ENCODE measurements at places on chromosomes 7 and 10.

GRCh38 chr10:8174762-8175161 is 120.3 kb downstream of the GATA3 start:
- DNase-seq = no peak

DNA sequence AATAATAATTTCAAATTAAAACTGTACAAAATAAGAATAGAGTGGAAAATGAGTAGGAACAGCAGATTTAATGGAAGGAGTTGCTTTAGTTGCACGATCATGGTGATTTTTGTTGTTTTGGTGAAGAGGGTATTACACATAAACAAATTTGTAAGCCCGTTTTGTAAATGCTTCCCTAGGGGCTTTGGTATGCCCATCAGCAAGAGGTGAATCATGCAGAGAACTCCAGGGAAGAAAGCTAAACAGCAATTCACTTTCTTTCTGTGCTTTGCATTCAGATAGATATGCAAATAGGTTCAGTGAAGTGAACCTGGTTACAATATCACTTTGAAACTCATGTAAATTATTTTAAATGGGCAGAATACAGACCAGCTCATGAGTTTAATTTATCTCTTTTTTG is 422.2 kb upstream of the MTPN start:
- no peak for DNase-seq

GRCh38 chr7:87920578-87920977 is 13.5 kb upstream of the ADAM22 start:
- no peak for DNase-seq

DNA sequence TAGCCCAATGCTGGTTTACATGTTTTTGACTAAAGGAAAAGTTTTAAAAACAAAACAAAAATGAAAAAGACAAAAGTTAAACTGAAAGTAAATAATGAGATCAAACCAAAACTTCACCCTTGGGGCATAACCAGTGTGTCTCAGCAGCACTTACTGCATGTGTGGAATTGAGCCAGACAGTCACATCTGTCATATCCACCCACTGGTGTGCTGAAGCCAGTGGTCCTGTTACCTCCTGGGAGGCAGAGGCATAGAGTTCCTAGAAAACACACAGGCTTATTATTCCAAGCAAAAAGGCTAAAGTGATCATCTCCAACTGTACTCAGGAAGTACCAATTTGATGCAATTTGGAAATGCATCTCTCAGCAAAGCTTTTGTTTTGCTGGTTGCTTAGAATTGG is 40.4 kb downstream of the ASAH2 start:
- no peak for DNase-seq

GRCh38 chr7:131648491-131648890 is 92.1 kb upstream of the PODXL start:
- DNase-seq = no peak

DNA sequence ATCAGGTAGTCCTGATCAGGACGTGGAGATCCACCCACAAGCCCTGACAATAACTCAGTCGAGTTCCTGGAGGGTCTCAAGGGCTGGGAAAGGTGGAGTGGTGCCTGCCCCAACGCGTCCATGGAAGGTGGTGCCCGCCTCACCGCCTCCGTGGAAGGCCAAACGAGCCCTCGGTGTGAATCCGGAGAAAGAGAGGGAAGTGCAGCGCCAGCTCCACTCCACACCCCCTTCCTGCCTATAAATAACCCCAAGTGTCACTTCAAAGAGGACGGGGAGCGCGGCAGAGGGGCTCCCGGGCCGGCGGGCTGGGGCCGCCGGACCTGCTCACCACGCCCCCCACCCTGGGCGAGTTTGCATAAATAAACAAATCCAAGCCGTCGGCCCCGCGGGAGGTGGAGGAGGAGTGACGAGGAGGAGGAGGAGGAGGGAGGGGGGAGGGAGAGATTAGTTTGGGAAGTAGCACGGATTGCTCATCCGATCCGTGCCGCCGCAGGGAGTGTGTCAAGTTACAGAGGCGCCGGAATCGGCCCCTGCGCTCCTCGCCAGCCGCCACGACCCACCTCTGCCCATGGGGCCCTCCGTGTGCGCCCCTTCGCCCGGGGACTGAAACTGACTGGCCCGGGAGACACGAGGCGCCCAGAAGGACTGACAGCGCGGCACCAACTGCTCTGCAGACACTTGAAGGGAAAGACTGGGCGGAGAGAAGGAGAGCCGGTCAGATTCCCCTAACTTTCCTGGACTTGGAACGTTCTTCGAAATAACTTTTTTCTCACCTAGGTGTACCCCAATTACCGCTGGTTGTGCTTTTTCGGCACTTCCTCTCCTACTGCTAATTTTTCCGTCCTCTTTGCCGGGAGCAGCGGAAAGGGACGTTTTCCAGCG is at the start of gene COL13A1:
Gene COL13A1 (plus strand): TSS at position 473 of the 882 bp plus-strand sequence. CDS start 518 bp downstream, outside the sequence.
- DNase-seq = no peak

- peak; percentile 17 for DNase-seq
Measured at GRCh38 chr7:65962033-65962432, 20.0 kb downstream of the GUSB start.

DNA sequence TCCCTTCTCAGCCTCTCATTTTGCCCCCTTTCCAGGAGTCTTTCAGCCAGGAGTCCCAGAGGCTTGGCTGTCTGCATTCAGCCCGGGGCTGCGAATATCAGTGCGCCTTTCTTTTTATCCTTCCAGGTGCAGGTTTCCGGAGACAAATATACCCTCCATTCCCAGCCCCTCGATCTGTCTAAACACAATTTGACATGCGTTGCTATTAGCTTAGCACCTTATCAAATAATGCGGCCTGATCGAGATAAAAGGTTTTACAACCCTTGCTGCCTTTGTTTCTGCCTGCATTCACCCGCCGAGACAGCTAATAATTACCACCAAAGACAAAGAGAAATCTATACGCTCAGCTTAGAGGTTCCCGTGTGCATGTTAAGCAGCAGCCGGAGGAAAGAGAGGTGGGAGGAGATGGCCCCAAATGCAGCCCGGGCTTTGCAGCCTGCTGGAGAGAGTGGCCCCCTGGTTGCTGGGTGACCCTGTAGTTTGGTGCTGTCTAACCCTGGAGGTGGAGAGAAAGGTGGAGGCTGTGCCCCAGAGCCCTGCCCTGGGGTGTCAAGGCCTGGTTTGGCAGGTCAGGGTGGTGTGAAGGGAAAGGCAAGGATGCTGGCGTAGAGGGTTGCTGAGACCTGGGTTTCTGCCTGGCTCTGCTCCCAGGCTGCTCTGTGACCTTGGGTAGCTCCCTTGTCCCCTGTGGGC is 185.3 kb downstream of the RPS24 start:
- DNase-seq = no peak

DNA sequence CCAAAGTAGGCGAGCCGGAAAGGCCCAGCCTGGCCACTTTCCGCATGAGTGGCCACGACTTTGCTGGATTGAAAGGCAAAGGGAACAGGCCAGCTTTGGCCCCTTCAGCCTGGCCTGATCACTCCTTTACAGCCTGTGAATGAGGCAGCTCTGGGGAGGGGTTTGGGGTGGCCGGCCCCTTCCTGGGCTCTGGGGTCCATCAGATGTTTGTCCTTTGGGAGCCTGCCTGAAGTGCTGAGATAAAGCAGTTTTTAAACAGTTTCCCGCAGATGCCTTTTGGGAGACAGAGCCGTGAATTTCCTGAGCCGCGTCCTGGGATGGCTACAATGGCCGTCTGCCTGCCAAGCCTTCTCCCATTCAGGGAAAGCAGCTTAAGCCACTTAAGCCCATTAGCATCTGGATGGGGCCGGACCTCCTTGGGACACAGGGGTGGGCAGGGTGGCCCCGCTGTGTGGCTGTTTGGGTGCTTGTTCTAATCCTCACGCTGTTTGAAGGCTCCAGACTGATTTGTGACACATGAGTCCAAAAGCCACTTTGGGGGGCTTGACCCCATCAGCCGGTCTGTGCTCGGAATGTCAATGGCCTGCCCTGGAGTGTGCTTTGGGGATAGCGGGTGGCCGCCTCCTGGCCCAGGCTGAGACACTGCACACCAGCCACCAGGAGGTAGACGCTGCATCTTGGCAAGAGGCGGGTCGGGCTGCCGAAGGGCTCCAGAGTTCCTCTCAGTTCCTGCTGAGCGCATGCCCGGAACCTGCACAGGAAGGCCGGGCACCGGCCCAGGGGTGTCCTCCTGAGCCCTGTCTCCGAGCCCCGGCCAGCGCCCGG is 38.9 kb downstream of the NKX6-2 start:
- DNase-seq = no peak

- DNase-seq = peak; percentile 65
Measured at GRCh38 chr10:49115015-49115795, at the start of gene VSTM4. Gene VSTM4, minus strand, starts transcription at chr10:49115522. Its CDS starts 37 bp downstream, at chr10:49115485.

- no peak for DNase-seq
Measured at GRCh38 chr7:18700147-18700546, 204.6 kb downstream of the HDAC9 start.

- no peak for DNase-seq
Measured at GRCh38 chr10:3658766-3659165, 126.2 kb downstream of the KLF6 start.

- no peak for DNase-seq
Measured at GRCh38 chr10:118076705-118077104, 30.0 kb upstream of the RAB11FIP2 start.
